ENCODE measurements at places on chromosomes 5 and 9.
A peak's percentile ranks its signal among the peaks of the same experiment; 100 is the strongest.

DNA sequence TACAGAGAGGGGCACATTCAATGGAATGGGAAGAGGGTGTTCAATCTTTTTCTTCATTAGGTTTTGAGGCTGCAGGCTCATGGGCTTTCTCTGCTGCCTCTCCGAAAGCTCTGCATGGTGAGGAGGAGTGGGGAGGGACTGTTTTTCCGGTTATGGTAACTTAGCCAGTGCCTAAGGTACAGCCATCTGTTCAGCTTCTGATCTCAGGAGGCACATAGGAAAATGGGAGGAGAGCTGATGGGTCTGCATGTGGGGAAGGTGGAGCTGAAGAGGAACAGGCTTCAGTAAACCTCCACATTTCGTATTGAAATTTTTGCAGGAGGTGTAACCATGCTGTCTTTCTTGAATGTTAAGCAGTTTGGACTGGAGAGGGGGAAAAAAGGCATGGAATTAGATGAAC is 1020.4 kb upstream of the WWC1 start:
- no peak for DNase-seq

GRCh38 chr9:137365552-137366444 is 57.2 kb downstream of the EXD3 start:
- DNase-seq, result no peak

DNA sequence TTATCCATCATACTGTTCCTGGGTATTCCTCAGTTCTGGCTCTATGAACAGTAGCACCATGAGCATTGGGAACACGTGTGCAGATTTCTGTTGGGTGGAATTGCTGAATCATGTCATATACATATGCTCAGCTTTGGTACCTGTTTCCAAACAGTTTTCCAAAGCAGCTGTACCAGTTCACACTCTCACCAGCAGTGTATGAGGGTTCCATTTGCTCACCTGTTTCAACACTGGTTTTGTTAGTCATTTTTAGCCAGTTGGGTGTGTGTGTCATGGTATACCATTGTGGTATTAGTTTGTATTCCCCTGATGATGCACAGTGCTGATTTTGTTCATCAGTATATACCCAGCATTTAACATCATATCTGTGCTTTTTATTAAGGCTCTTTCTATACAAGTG is 56.7 kb upstream of the ECM2 start:
- no peak for DNase-seq

GRCh38 chr5:97601651-97602050 is 418.6 kb upstream of the RIOK2 start:
- no peak for DNase-seq

GRCh38 chr5:125258615-125259014 is 512.2 kb upstream of the ZNF608 start:
- no peak for DNase-seq

DNA sequence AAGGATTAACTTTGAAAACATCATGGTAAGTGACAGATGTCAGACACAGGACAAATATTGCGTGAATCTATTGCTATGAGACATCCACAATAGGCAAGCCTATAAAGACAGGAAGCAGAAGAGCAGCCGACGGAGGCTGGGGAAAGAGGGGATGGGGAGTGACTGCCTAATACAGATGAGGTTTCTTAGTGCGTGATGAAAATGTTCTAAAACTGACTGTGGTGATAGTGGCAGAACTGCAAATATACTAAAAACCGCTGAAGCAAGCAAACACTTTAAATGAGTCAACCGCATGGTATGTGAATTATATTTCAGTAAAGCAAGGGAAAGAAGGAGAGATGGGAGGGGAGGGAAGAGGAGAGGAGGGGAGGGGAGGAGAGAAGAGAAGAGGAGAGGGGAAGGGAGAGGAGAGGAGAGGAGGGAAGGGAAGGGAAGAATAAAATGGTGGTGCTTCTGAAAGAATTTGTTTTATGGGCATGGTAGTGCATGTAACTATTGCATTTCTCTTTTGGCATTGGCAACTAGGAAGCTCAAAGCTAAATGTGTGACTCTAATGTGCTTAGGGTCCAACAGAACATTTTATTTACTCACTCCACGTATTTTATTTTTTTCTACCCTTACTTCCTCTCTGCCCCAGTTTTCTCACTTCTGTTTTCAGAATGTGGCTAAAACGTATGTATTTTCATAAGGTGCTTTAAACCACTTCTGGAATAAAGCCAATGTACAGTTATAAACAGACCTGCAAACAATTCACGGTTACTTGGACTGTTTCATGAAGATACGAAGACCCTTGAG is 21.3 kb downstream of the AKNA start:
- peak; percentile 23 for DNase-seq

GRCh38 chr5:78734094-78734845 is 85.7 kb upstream of the LHFPL2 start:
- DNase-seq, result no peak

GRCh38 chr5:15170173-15170572 is 298.6 kb upstream of the ANKH start:
- DNase-seq, result no peak

- DNase-seq, result no peak
Measured at GRCh38 chr9:4243877-4244812, 55.7 kb downstream of the GLIS3 start.

DNA sequence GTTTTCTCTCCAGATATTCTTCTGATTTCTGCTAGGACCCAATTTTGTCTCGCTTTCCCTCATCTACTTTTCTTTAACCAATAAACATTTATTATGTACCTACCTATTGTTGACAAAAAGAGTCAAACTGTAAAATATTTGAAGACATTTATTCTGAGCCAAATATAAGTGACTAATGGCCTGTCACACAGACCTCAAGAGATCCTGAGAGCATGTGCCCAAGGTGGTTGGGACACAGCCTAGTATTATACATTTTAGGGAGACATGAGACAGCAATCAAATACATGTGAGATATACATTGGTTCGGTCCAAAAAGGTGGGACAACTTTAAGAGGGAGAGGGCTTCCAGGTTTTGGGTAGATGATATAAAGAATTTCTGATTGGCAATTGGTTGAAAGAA is 191.8 kb downstream of the NXNL2 start:
- no peak for DNase-seq

DNA sequence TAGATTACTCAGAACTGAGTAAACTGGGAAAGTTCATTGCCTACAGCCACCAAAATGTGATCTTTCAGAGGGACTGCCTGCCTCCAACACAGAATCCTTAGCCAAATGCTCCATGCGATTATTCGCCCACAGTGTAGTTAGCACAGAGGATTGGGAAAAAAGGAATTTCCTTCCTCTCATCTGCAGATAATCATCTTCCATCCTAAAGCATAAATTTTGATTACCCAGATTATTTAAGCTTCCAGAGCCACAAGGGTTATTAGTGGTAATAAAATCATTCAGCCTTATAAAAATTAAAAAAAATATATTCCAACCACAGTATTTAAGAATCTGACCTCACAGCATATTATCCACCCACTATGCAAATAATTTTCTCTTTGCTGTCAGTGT is 285.3 kb upstream of the GRAMD2B start:
- no peak for DNase-seq

- no peak for DNase-seq
Measured at GRCh38 chr5:173808079-173808808, 79.9 kb upstream of the CPEB4 start.

DNA sequence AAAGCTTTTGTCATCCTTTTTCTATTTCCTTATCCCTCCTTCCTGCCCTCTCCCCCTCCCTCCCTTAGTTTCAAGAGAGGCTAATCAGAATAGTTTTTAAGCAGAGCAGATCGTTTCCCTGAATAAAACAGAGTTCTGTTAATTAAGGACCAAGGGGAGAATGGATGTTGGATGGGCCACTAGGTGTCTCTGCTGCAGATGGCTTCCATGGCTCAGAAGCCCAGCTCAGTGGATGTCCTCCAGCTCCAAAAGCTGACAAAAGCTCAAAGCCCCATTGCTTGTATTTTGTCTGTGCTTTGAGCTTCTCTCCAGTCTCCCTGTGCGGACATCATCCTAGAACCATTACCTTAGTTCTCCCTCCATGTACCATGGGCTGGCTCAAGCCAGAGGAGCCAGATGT is 21.0 kb upstream of the NPR3 start:
- no peak for DNase-seq

GRCh38 chr9:91138760-91139159 is 223.0 kb downstream of the AUH start:
- no peak for DNase-seq

- no peak for DNase-seq
Measured at GRCh38 chr5:131581702-131582101, 53.3 kb downstream of the RAPGEF6 start.

DNA sequence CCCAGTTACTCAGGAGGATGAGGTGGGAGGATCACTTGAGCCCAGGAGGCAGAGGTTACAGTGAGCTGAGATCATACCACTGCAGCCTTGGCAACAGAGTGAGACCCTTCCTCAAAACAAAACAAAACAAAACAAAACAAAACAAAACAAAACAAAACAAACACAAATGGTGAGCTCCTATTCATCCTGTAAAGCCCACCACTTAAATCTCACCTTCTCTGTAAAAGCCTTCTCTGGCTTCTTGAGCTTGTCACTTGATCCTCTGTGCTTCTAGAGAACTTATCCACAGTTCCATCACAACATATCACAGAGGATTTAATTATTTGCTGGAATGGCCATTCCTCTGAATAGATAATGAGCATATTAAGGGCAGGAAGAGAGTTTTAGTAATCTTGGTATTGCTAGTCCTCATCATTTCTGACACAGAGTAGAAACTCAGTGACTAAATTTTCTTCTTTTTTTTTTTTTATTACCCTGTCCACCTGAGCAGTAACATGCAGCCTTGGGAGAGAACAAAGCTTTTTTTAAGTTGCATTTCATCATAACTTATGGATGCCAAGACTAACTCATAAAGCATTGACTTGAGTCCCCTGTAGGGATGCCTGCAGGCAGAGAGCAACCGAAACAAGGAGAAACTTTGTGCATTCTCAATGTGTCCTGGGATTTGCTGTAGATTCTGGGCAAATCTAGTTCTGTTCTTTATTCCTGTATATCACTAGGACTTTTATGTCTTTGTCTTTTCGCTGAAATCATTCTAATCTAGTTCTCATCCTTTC is 13.0 kb upstream of the HSPA9 start:
- DNase-seq, result no peak

DNA sequence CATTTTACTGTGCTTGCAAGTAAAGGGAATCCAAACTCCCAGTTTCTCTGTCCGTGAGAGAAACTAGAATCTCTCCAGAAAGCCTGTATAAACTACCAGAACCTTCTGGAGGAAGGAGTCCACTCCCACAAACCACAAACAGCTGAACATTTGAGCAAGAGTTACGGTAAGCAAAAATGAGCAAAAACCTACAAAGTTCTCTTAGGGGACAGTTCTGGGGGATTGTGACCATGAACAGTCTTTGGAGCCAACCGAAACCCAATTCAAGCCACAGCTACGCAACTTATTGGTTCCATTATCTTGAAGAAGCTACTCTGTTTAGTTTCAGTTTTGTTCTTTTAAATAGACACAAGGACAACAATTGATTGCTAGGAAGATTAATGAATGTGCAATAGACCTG is 330.6 kb downstream of the ASTN2 start:
- DNase-seq, result no peak

GRCh38 chr9:109086221-109086620 is 33.5 kb downstream of the TMEM245 start:
- DNase-seq, result no peak

Data from amniotic stem cell (primary cell).